Cerebellum (tissue), 4 donors: ENCODE measurements at places on chromosomes 6 and 20.
A peak's percentile ranks its signal among the peaks of the same experiment; 100 is the strongest.

- no peak for DNase-seq
Measured at GRCh38 chr6:67608099-67608749, 1026.9 kb upstream of the ADGRB3 start.

GRCh38 chr6:144635051-144635450 is 349.9 kb downstream of the UTRN start:
- no peak for DNase-seq

DNA sequence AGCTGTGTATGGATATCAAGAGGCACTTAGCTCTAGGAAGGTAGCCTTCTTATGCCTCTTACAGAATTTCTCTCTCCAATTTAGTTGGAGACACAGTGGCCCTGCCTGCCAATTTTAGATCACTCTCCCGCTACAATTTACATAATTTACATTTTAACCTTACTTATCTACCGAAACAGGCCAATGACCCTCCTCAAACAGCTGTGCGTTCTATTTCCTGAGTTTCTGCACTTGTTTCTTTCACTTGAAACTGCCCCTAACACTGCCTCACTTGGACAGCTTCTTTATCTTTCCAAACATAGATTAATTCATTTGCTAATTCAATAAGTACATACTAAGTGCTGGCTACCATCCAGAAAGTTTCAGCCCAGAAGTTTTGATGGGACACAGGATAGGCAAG is 52.9 kb upstream of the HDDC2 start:
- no peak for DNase-seq

- DNase-seq, result no peak
Measured at GRCh38 chr6:46207174-46207573, 36.4 kb upstream of the ENPP5 start.

DNA sequence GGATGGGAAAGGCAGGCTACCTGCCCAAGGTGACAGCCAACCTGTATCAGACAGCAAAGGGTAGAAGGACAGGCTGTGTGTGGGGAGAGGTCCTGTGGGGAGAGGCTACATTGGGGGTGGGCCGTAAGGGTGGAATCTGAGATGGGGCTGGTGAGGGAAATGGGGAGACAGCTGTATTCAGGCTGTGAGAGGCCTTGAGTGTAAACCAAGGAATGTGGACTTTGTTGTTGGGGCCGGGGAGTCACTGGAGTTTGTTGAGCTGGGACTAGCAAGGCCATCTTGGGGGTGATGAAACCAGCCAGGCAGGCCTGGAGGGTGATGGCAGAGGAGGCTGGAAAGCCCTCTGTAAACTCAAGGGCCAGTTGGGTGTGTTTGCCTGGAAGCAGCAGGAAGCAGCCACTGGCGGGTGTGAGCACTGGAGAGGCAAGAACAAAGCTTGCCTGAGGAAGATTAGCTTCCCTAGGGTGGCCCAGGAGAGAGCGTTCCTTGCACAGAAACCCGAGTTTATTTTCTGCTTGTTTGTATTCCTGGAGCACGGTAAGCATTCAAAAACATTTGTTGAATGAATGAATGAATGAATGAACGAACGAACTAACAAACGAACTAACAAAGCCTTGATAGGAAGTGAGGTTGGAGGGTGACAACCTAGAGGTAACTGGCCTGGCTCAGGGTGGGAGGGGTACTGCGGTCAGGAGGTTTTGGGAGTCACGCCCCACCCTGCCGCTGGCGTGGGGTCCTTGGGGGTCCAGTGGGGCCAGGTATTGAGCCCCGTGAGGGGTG is 18.9 kb downstream of the TTBK1 start:
- DNase-seq, result no peak

- no peak for DNase-seq
Measured at GRCh38 chr6:83252719-83253118, 59.6 kb downstream of the RWDD2A start.

DNA sequence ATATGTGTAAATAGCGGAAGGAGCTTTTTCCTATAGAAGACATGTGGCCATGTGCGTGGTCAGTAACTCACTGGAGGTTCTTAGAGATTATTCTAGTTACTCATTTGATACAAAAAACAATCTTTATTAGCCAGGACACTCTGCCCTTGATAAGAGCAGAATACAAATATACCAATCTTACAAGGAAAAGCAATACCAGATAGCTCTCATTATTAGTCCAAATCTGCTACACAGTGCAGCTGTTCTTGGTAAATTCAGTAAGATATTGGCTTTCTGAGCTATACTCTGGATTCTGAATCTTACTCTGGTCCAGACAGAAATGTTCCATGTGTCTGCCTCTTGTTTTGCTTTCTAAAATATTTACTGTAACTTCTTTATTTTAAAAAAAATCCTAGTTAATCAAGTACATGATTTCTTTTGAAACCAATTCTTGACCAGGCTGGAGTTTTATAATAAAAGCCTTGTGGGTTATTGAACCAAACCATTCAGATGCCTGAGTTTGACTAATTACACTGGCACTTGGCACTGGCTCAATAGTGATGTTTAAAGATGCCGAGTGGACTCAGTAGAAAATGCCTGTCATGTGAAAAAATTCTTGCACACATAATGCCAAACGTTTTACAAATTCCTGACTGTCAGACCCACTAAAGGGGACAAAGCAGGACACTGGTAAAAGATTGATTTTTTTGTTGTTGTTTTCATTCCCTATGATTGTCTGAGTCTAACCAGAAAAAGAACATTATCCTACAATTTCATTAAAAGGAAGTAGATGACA is 242.8 kb upstream of the TCF21 start:
- DNase-seq, result no peak

- DNase-seq, result no peak
Measured at GRCh38 chr6:16722630-16723029, 38.6 kb downstream of the ATXN1 start.

DNA sequence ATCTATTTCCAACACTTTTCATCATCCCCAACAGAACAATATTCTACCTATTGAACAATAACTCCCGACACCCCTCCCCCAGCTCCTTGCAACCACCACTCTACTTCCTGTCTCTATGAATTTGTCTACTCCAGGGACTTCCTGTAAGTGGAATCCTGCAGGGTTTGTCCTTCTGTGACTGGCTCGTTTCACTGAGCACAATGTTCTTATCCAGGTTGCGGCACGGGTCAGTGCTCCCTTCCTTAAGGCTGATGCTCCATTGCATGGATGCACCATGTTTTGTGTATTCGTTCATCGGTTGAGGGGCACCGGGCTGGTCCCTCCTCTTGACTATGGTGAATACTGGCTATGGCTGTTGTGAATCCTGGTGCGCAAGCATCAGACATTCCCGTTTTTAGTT is 163.2 kb downstream of the TBXT start:
- DNase-seq, result no peak

- DNase-seq, result no peak
Measured at GRCh38 chr6:144170044-144170443, 19.7 kb downstream of the STX11 start.

DNA sequence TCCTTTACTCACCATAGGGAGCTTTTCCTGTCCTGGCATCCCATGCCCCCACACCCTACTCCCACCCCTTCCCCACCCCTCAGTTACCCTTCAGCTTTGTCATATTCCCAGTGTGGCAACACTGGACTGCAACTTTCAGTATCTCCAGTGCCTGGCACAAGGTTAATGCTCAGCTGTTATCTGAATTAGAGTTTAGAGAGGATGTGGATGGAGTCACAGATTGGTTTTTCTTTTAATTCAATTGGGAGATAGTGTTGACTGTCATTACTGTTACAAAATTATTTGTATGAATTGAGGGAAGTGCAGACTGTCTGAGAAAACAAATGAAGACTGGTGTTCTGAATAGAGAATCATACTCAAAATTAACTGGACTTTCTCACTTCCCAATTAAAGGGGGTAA is 89.9 kb downstream of the TULP4 start:
- no peak for DNase-seq

- DNase-seq, result no peak
Measured at GRCh38 chr20:19633985-19634384, 124.1 kb upstream of the RIN2 start.

- no peak for DNase-seq
Measured at GRCh38 chr20:41587956-41588355, 30.2 kb downstream of the CHD6 start.

DNA sequence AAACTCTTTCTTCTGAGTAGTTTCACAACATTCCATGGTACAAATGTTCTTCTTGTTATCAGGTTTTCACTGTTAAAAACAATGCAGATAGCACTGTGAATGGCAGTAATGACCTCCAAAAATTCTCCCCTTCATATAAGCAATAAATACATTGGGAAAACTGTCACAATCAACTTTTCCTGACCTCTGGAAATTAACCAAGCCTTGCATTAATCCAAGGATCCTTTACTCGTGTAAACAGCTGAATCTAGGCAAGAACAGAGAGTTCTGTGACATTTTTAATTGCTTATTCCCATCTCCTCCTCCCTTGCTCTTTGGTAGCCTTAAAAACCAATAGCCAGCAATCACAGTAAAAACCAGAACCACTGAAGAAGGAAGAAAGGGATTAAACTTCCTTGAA is 37.8 kb downstream of the FOXQ1 start:
- DNase-seq, result no peak

DNA sequence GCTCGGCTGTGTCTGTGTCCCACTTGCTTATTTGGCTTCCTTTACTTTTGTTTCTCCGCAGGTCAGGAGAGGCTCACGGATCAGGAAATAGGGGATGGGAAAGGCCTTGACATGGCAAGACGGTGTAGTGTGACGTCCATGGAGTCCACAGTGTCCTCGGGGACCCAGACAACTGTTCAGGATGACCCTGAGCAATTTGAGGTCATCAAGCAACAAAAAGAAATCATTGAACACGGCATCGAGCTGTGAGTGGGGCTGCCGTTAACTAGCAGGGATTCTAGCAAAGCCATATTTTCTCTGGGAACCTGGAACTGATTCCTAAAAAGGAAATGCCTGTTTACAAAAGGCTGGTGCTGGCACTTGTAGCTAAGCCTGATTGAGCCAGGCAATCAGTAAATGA is 54.4 kb downstream of the ARFGEF2 start:
- DNase-seq, result no peak

DNA sequence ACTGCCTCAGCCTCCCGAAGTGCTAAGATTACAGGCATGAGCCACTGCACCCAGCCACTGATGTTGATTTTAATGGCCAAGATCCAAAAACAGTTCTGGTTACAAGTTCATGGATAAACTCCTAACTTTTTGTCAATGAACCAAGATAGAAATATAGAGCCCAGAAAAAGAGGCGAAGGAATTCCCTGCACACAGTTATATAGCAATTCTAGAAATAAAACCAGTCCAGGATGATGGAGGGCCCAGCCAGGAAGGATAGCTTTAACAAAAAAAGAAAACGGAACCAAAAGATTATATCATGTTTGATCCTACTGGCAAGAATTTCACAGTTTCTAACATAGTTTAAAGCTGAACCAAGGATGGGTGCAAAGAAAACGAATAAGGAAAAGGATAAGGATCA is 10.9 kb downstream of the EPB41L2 start:
- no peak for DNase-seq

GRCh38 chr20:47551841-47552240 is 50.2 kb downstream of the NCOA3 start:
- peak; percentile 21 for DNase-seq

- no peak for DNase-seq
Measured at GRCh38 chr6:39899554-39900295, 34.5 kb downstream of the MOCS1 start.

- no peak for DNase-seq
Measured at GRCh38 chr6:4549556-4550226, 226.5 kb upstream of the CDYL start.

DNA sequence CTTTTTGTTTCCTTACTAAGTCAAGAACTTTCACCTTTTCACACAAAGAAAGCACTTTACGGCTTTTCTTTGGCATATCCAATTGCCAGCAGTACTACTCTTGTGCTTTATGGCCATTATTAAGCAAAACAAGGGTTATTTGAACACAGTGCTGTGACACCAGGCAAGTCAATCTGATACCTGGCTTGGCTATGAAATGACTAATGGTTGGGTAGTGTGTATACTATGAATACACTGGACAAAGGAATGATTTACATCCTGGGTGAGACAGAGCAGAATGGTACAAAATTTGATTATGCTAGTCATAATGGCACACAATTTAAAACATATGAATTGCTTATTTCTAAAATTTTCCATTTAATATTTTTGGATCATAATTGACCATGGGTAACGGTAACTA is 22.1 kb upstream of the ADGRF1 start:
- no peak for DNase-seq

- no peak for DNase-seq
Measured at GRCh38 chr6:88629838-88630494, 333.5 kb downstream of the RNGTT start.

- DNase-seq, result no peak
Measured at GRCh38 chr20:45983279-45983743, 11.3 kb upstream of the ZNF335 start.

DNA sequence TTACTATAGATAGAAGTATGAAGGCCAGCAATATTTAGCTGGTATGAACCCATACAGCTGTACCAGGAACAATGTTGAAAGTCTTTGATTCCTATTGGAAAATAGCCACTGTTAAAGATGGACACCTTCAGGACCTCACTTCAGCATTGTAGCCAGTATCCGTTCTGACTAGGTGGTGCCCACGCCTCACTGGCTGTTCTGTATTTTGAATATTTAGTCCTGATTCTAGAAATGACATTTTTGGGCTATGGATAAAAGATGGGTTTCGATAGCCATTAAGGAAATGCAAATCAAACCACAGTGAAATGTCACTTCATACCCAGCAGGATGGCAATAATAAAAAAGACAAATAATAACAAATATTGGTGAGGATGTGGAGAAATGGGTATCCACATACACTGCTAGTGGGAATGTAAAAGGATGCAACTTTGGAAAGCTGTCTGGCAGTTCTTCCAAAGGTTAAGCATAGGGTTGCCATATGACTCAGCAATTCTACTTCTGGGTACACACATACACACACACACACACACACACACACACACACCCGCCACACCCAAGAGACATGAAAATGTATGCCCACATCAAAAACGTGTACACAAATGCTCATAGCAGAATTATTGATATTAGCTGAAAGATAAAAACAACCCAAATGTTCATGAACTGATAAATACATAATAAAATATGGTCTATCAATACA is 56.8 kb downstream of the UTRN start:
- DNase-seq, result no peak

GRCh38 chr20:64199395-64199794 is 35.1 kb downstream of the MYT1 start:
- no peak for DNase-seq

DNA sequence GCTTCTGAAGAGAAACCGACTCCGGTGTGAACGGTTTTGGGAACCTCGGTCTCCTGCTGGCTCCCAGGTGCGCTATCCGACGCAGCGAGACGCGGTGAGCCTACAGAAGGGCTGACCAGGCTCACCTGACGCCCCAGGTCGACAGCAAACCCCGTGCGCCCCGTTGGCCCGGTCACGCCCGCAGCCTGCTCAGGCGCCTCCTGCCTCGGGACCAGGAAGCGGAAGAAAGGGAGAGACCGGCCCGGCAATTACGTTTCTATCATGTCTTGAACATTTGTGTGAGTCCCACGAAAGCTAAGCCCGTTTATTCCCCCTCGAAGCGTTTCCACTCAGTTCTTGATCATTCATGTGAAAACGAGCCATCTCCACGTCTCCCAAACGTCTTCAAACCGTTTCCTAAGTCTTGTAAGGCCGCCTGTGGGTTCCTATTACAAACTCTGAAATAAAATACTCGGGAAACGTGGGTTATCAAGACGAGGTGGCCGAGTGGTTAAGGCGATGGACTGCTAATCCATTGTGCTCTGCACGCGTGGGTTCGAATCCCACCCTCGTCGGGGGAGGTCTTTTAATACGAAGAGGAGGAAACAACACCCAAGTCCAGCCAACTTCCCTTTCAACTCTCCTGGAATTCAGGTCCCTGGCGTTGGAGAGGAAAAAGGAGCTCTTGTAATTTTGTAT is 150.5 kb upstream of the PRSS16 start:
- no peak for DNase-seq
